ENCODE measurements at places on chromosomes 11 and 22. TPM values are rescaled to one million over a fixed set of nuclear protein-coding genes. Genes with fewer than 3 reads are reported as not detected.

The BTBD18 gene
- polyA plus RNA-seq: not detected

The PUS3 gene
- 12.6 TPM for polyA plus RNA-seq

The FCHSD2 gene
- 10.8 TPM for polyA plus RNA-seq

The APOA4 gene
- polyA plus RNA-seq: 8,594 TPM

The TH gene
- polyA plus RNA-seq: 0.10 TPM

The NLRP14 gene
- polyA plus RNA-seq: not detected

The JRKL gene
- polyA plus RNA-seq: 18.5 TPM

The LARGE2 gene
- 2.9 TPM for polyA plus RNA-seq

The FOLR2 gene
- polyA plus RNA-seq: 0.67 TPM

The PIH1D2 gene
- polyA plus RNA-seq: 1.2 TPM

The GRAP2 gene
- polyA plus RNA-seq: 2.4 TPM

The XKR3 gene
- polyA plus RNA-seq: not detected

The C22orf23 gene
- 0.24 TPM for polyA plus RNA-seq

Measured in small intestine (tissue), 16 donors.